Fibroblast of upper back skin (primary cell): ENCODE measurements at places on chromosomes 1 and 21.

DNA sequence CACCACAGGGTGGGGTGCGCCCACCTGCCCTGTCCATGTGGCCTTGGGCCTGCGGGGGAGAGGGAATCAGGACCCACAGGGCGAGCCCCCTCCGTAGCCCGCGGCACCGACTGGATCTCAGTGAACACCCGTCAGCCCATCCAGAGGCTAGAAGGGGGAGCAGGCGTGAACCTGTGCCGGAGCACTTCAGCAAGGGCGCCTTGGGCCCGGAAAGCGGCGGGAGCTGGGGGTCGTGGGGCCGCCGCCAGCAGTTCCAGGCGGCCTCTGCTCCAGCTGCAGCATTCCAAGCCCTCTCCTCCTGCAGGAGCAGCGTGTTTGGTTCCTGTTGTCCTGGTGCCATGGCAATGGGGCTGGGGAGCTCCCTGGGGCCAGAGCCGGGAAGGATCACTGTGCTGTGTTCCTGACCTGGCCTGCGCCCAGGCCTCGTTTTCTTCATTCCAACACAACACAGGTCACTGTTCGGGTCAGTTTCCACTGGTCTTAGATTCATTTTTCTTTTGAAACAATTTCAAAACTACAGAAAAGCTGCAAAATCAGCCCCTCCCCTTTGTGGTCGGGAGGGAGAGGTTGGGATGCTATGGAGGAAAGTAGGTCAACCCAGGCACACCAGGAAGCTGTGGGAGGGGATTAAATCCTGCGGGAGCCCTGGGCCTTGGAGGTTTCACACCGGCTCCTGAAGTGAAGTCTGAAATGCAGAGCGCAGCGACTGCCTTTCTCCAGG lies 18.8 kb downstream of the SLX9 start:
- peak; percentile 77 for DNase-seq

DNA sequence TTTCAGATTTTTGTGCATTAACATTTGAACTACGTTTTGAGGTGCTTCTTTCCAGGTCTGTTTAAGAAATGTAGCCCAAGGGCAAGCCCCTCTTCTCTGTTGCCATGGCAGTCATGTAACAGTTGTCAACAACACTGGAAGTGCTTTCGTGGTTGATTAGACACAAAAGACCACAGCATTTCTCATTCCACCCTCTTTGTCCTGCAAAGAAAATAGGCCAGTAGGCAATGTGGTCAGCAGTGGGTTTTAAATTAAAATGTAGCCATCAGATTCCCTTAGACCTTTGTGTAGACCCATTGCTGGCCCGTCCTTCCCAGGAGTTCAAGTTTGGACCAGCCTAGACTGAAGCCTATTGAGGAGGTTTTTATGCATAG lies 35.4 kb downstream of the VANGL1 start:
- DNase-seq = peak; percentile 25

- DNase-seq = no peak
These were observed 330.4 kb upstream of the ESRRG start for GRCh38 chr1:217053676-217054075.

DNA sequence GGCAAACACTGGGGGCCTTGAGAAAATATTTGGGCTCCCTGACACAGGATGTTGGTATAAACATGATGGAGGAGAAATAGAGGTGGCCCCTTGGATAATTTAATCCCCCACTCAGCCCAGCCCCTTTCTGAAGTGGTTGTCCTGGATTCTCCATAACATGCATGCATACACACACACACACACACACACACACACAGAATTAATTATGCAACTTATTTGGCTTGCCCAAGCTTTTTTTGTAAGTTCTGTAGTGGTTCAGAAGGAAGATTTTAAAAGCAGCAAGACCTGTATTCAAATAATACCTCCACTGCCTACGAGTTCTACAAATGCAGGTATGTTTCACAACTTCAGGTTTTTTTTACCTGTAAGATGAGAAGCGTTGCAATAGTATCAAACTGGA lies 15.0 kb downstream of the ATF3 start:
- no peak for DNase-seq

DNA sequence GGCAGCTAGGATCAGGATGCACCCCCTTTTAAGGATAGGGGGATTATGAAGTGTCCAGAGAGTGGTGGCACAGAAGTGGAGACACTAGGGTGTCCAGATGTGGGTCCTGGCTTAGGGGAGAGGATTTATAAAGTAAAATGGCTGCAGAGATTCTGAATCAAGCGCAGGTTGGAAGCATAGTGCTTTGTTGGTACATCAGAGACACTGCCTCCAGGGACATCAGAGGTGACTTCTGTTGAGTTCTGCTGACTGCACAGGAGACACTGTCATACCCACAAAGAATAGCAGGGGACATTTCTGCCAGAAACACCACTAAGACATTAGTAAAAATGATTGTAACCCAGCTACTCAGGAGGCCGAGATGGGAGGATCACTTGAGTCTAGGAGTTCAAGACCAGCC lies 16.4 kb downstream of the GPR137B start:
- no peak for DNase-seq

DNA sequence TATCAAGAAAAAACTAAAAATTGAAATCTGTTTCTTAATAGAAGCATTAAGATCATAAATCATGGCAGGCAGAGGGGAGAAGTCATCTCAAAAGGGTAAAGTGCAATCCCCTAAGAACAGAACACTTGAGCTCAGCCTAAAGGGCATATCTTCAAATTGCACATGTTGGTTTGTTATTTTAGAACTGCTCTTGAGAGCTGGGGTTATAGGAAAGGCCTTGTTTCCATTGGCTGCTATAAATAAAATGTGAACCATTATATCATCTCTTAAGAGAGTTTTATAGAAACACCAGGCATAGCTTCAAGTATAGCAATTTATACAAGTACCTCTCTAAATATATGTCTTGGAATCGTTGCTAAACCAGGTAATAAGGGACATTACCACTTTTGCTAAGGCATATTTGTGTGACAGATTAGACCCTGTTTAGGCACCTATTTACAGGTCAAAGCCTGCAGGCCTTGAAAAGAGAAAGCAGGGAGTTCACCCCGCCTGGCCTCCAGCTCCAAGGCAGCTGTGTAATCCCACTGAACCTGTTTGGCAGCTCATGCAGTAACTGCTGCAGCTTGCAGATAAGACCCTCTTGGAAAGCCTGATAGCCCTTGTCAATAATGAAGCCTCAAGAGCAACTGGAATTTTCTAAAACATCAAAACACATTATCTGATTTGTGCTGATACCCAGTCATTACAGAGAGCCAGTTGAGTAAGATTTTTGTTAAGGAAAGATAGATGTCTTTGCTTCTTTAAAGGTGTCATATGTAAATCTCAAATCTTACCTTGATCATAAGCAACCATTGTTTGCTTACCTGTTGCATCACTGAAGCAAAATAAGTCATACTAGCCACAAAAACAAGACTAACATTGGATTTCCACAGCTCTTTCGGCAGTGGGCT lies 24.2 kb upstream of the SYDE2 start:
- DNase-seq = no peak

GRCh38 chr1:202202500-202203168 lies 9.0 kb downstream of the LGR6 start:
- no peak for DNase-seq

DNA sequence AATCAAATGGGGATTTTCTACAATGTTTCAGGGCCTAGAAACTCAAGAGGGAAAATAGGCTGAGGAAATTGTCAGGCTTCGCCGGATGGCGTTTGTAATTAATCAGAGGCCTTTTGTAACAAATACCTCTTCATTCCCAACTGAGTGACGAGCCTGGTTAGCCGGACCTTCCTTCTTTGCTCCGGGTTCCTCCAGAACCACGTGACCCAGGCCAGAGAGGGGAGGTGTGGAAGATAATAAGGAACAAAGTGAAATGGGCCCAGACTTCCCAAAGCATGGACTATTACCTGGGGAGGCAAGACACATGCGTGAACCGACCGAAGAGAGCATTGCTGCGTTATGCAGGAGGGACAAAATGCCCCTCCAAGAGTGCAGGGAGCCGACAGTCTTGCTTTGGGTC lies 7.5 kb upstream of the IGSF21 start:
- no peak for DNase-seq

GRCh38 chr1:36089393-36090121 lies 865 bp downstream of the ADPRS start:
- DNase-seq = peak; percentile 43

- no peak for DNase-seq
These were observed 35.8 kb downstream of the ELF3 start for GRCh38 chr1:202046227-202046626.

DNA sequence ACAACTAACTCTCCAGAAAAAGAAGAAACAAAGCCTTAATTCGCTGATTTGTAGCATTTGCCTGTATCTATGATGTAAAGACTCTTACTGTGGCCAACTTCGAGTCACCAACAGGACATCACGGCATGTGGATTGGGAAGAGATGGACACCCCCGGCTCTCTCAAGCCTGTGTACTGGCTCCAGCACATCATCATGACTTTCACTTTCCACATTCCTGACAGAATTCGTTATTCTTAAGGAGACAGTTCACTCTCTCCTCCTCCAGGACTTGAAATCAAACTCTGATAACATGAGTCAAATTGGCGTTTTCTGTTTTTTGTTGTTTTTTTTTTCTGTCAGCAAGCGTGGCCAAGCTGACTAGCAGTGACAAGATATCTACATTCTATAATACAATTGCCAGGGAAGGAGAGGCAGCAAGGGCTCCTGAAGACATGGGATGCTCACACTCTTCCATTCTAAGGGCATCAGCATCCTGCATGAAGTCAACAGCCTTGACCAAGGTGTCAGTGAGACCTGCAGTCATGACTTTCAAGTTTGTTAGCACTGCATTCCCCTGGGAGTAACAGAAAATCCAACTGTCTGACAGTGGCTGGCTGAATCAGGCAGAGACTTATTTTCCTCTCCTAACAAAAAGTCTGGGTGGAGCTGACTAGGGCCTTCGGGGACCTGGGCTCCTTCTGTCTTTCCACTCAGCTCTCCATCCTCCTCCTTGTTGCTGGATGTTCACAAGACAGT lies 13.3 kb upstream of the TRAF3IP3 start:
- peak; percentile 21 for DNase-seq

DNA sequence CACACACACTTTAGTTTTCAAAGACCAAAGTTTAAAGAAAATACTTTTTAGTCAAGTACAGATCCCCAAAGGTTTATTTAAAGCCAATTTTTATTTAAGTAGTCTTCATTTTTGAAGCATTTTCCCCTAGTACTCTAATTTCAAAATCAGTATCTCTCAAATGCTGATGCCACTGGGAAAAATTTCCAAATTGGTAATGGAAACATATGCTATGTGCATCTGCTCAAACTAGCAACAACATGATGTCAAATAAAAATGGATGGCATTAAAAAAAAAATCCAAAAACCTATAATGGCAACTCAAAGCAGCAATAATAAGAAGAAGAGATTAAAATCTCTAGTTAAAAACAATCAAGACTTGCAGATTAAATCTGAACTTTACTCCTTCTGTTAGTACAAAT lies 58.6 kb downstream of the ZNHIT6 start:
- DNase-seq = no peak

- no peak for DNase-seq
These were observed 31.5 kb downstream of the LYST start for GRCh38 chr1:235835226-235835625.

DNA sequence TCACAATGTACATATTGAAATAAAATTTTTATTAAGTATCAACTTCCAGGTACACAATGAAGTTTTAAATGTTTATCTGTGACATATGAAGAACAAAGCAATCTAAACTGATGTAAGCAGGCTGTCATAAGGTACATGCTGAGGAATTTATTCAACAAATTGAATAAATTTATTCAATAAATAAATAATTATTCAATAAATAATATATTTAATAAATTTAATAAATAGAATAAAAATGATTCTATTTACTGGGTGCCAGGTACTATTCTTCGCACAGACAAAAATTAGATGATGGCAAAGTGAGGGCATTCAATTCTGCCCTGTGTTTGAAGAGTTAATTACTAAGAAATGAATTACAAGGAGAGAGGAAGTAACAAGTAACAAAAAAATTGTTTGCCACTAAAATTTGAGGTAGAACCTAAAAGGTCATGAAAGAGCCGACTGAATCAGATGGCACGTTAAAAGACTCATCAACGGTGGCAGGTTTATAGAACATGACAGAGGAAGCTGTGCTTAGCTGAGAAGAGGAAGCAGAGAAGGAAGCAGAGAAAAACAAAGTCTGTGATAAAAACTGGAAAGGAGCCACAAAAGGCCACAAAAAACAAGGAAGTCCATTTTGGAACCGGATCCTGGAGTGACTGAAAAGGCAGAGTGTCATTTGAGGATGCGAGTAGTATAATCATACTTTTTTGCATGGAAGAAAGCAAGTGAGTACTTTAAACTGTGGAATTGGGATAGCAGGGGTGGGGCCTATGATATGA lies 2.2 kb upstream of the USP24 start:
- no peak for DNase-seq

GRCh38 chr1:236907205-236907604 lies 97.0 kb downstream of the MT1HL1 start:
- no peak for DNase-seq

DNA sequence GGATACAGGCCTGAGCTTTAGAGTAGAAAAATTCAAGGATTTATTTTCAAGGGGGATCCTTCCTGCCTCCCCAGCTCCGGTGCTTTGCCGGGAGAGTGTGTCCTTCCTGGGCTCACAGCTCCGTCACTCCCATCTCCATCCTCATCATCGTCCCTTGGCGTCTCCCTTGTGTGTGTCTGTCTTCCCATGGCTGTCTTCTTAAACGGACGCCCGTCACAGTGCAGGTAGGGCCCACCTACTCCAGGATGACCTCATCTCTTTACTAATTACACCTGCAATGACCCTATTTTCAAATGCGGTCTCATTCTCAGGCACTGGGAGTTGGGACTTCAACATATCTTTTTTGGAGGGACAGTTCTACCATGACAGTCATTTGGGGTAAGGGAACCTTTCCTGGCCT lies 320.3 kb upstream of the C1orf174 start:
- no peak for DNase-seq

DNA sequence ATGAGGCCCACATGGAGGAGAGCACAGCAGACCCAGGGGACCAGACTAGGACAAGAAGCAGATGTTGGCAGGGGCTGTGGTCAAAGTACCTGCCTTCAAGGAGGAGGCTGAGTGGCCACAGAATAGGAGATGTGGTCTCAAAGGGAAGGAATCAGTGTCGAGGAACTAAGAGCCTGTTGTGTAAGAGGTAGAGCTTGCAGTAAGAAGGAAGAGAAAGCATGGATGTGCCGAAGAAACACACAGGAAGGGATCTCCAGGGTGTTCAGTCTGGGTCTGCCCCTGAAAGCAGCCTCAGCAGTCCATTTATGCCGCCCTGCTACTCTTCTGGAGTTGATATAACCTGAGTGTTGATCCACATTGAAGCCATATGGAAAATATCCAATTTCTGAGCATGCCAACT lies 83.9 kb downstream of the NID1 start:
- no peak for DNase-seq

GRCh38 chr1:220655509-220655908 lies 34.7 kb upstream of the C1orf115 start:
- DNase-seq = no peak

GRCh38 chr1:114208106-114208505 lies 54.4 kb upstream of the SYT6 start:
- no peak for DNase-seq

- peak; percentile 70 for DNase-seq
These were observed 12.2 kb downstream of the CRABP2 start for GRCh38 chr1:156692925-156693847.
